ENCODE measurements at places on chromosomes 13 and 19.

DNA sequence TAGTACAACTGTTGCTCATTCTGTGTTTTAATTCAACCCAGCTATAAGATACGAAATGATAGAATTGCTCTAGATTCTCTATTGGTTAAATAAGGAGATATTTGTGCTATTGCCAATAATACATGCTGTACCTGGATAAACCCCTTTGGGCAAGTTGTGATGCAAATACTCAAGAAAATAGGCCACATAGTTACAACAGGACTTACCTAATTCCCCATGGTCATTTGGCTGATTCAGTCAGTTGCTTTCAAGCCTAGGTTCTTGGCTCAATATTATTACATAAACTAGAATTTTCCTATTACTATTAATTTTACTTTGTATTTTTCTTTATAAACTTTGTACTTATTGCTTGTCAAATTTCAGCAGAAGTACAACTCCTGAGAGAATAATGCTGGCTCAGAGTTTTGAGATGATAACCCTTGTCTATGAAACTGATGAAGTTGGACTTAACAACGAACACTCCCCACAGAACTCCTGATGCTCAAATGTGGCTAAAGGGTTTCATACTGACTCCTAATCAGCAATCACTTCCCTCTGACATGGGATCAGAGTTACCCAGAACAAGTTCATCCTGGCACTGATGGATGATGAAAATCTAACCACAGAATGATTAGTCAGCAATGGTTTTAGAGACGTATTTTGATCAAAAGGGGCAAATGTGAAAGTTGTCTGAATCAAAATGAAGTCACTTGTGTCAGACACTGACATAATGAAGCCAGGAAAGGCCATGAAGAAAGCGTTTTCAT lies 221.1 kb downstream of the ITGBL1 start:
- DNase-seq: no peak

- DNase-seq: no peak
Measured at GRCh38 chr13:29883941-29884518, 33.6 kb upstream of the UBL3 start.

DNA sequence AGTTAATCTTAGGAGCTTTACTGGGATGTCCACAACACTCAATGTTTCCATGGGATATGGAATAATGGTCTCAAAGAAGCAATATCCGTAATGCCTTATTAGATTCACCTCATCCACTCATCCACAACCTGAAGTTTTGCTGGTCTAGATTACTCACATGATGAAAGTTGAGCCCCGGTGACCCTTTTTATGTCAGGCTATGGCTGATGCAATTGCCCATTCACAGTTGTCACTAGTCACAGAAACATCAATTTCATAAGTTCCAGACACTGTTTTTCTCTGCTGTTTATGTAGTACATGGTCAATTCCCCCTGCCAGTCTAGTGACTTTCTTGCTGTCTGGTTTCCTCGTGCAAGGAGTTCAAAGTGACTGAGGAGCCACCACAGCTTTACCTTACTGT lies 491.2 kb upstream of the ATXN8OS start:
- no peak for DNase-seq

- DNase-seq: no peak
Measured at GRCh38 chr19:51468545-51468920, 9.8 kb upstream of the CEACAM18 start.

- DNase-seq: no peak
Measured at GRCh38 chr13:102322211-102322610, 79.6 kb downstream of the FGF14 start.

DNA sequence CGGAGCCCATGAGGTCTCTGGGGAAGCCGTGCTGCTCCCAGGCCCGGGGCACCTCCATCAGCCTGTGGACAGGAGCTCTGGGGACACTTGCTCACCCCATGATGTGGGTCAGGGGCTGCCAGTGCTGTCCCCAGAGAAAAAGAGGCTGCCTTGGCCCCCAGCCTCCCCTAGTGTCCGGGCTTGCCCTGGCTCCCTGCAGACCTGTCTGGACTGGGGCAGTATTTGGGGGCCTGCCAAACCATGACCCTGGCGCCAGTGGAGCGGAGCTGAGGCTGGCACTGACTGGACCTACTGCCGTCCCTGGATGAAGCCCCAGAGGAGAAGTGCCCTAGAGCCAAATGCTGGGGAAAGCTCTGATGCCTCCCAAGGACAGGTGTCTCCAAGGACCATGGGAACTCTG lies 30.4 kb downstream of the ELAVL1 start:
- no peak for DNase-seq

DNA sequence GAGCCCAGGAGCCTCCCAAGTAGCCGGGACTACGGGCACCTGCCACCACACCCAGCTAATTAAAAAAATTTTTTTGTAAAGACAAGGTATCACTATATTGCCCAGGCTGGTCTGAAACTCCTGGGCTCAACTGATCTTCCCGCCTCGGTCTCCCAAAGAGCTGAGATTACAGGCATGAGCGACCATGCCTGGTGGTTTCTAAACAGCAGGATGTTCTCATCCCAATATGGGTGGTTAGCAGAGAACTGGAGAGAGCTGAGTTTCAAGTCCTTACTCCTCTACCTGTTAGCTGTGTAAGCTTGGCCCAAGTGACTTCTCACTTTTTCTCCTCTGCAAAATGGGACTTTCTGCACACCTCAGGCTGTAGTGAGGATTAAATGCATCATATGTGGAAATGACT lies 8.0 kb downstream of the TMEM91 start:
- no peak for DNase-seq

DNA sequence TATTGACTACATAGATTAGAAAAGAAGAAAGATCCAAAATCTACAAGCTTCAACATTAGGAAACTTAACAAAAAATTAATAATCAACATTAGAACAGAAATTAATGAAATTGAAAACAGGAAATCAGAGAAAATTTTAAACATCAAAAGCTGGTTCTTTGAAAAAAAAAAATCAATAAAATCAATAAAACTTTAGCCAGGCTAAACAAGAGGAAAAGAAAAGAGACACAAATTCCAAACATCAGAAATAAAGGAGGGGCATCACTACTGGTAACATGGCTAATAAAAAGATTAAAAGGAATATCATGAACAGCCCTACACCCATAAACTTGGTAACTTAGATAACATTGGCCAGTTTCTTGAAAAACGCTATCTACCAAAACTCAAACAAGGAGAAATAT lies 110.2 kb downstream of the ATP11A start:
- DNase-seq: no peak

- DNase-seq: no peak
Measured at GRCh38 chr19:41701401-41702075, 6.9 kb upstream of the CEACAM5 start.

- no peak for DNase-seq
Measured at GRCh38 chr19:30669329-30670010, 297.3 kb downstream of the ZNF536 start.

GRCh38 chr13:36713887-36714286 lies 40.1 kb downstream of the SERTM1 start:
- DNase-seq: no peak

GRCh38 chr13:104701591-104701990 lies 1635.4 kb upstream of the SLC10A2 start:
- no peak for DNase-seq

DNA sequence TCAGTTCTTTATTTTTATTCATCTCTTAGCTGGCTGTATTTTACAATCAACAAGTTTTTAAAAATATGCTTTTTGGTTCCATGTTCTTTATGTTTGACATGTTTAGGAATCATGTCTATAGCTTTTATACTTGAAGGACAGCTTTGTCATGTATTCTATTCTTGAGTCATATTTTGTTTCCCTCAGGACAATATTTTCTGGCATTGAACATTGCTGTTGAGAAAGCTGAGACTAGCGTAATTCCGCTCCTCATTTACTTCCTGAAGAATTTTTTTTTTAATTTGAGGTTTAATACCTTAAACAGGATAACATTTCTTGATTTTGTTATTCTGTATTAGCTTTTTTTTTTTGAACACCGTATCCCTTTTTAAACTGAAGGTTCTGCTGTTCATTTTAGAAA lies 53.2 kb downstream of the RB1 start:
- DNase-seq: no peak
